ENCODE measurements at places on chromosomes 2 and 18.

GRCh38 chr2:183034806-183035205 lies 3.5 kb downstream of the NCKAP1 start:
- no peak for DNase-seq

GRCh38 chr2:204901591-204901990 lies 356.3 kb downstream of the PARD3B start:
- DNase-seq, result no peak

GRCh38 chr2:42996528-42996927 lies 204.1 kb upstream of the HAAO start:
- no peak for DNase-seq

- no peak for DNase-seq
These were observed 270.7 kb upstream of the CELF4 start for GRCh38 chr18:37836071-37836970.

Data from stimulated activated CD8-positive, alpha-beta memory T cell treated with anti-CD3 and anti-CD28 coated beads, Interleukin-7, amount 100 ng/mL, for 1 hour (primary cell).